T-helper 2 cell treated with Interferon-gamma antibody and Interleukin-4, amounts not matched to agents 5 μg/mL and 100 μg/mL, for 36 hours (primary cell): ENCODE measurements at places on chromosomes 7 and 10.
A peak's percentile ranks its signal among the peaks of the same experiment; 100 is the strongest.

GRCh38 chr7:28389504-28390395 lies 22.6 kb upstream of the CREB5 start:
- no peak for DNase-seq

DNA sequence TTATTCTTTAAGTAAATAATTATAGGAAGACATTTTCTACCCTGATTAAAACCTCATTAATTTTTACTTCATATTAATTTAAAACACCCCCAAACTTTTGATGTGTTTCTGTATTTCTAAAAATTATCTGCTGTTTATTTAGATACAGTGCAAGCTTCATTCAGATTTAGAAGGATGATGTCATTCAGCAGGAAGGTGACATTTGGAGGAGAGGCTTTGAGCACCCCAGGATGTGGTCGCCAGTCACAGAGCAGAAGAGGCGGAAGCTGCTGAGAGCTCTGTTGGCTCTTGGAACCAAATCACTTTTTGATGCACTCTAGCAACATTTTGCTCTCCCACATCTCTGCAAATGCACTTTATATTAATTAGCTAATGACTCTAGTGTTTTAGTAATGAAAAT lies 233.9 kb upstream of the CACNA2D1 start:
- DNase-seq, result peak; percentile 29

- DNase-seq, result no peak
These were observed 569.4 kb upstream of the STEAP1 start for GRCh38 chr7:89584896-89585295.

DNA sequence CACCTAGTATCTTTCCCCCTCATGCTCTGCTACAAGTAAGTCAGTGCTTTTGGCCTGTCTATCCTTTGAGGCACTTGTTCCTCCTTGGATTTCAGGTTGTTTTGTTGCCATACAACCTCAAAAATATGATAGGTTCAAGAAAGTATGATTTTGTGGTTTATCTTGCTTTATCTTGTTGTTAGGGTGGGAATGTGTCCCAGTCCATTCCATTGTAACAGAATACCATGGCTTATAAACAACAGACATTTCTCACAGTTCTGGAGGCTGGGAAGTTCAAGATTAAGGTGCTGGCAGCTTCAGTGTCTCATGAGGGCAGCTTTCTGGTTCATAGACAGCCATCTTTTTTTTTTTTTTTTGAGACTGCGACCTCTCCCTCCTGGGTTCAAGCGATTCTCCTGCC lies 72.1 kb downstream of the TMEM270 start:
- no peak for DNase-seq

GRCh38 chr10:33889371-33889770 lies 554.9 kb upstream of the NRP1 start:
- no peak for DNase-seq

- DNase-seq, result no peak
These were observed 56.7 kb upstream of the ELN start for GRCh38 chr7:73971322-73971703.

DNA sequence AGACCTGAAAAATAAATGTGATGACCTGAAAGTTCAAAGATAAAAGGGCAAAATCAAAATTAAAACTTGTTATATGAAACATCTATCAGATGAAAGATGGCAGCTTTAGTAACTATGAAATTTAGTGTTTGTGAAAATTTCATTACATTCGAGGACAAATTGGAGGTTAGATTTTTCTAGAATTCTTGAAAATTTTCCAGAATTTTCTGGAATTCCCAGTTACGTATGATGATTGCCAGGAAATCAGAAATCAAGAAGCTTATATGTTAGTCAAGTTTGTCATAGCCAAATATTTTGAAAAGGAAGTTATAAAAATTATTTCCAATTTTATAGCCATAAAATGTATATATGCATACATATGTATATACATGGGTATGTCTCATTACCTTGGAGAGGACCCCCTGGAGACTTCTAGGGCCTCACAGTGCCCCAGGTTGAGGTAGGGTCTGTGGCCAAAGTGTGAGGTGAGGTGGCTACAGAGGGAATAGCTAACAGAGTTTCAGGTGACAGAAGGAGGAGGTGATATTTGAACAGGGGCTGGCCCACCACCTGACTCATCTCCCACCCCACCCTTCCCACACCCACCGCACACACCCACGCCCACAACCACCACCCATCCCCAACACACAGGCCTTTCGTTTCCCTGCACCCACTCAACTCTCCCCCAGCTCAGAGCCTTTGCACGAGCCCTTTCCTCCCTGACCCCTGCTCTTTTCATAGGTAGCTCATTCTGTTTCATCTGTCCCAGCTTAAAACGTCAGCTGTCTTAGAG lies 21.5 kb downstream of the C10orf105 start:
- DNase-seq, result peak; percentile 27

DNA sequence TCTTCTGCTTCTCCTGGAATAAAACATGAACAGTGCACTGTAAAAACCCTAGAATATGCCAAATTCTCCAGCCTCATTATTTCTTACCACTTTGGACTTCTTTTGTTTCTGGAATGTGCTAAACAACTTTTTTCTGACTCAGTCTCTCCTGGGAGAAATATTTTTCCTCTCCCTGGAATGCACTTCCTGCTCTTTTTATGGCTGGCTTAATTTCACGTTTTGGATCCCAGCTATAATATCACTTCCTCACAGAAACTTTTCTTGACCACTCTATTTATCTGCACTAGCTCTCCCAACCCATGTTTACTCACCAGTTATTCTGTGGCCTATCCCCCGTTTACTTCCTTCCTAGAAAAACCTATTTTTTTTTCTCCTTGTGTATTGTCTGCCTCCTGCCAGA lies 26.7 kb downstream of the ABCB5 start:
- no peak for DNase-seq

DNA sequence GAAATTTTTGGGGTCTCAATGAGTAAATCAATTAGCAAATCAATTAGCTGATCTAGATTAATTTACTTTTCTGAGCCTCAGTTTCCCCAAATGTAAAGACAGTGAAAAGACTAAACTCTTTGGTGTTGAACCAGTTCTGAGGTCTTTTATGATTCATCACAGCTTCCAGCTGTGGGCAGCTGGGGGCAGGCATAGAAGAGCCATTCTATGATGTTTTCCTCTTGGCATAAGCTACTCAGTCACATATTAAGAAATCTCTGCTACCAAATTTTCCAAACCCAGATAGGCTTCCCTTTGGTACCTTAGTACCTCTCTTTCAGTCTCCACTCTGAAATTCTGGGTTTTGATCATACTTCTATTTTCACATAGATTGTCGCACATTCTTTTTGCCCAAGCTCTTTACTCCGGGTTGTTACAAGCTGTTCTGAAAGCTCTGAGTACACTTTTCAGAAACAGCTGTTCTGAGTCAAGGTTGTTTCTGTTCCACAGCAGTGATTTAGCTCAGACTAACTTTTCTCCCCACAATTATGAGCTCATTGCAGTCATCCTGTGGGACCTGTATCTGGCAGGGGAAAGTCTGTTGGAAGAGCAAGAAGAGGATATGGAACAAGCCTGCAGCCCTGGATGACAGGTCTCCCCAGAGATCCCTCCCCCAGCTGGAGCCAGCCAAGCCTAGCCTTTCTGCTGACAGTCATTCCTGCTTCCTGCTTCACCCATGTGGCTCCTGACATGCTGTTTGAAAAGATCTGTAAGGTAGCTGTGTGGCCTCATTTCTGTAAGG lies 599.6 kb upstream of the GHITM start:
- no peak for DNase-seq

DNA sequence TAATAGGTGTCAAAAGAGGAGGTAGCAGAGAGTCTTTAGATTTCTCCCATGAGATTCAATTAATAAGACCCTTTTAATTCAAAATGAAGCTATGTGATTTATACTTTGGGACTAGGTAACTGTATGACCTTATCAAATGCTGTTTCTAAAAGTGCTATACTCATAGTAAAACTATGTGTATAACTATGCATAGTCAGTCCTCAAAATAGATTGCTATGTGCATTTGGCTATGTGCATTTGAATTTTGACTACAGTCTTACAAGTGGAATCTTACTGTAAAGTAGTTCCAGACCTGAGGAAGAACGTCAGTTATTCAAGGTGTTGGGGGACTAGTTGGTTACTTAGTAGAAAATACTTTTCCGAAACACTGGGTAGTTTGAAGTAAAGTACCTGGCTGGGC lies 36.9 kb downstream of the ADD3 start:
- no peak for DNase-seq

DNA sequence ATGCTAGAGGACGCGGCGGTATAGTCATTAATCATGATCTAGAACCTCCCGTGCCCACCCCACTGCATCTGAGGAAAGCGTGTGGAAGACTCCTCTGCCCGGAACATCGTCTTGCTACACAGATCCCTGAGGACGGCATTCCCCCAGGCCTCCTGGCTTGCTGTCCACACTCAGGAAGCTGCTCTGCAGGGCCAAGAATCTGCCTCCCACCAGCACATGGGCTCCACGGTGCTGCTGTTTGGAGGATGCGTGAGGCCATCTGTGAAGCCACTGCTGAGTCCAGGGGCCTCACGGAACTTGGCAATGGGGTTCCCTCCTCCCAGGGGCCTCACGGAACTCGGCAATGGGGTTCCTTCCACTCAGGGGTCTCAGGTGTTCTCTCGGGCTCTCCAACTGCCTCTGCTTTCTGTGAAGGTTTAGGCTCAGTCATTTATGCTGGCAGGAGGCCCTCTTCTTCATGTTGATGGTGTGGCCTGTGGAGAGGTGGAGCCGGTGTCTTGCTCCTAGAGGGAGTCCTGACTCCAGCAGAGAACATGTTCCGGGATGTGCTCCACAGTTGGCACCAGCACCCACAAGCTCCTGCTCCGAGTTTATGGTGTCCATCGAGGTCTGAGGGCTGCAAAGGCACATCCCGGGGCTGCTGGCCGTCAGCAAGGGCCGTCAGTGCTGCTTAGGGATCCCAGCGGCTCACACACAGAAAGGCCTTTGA lies 273.3 kb downstream of the DNAJB6 start:
- DNase-seq, result no peak

GRCh38 chr7:91242097-91242844 lies 22.0 kb upstream of the FZD1 start:
- DNase-seq, result no peak

DNA sequence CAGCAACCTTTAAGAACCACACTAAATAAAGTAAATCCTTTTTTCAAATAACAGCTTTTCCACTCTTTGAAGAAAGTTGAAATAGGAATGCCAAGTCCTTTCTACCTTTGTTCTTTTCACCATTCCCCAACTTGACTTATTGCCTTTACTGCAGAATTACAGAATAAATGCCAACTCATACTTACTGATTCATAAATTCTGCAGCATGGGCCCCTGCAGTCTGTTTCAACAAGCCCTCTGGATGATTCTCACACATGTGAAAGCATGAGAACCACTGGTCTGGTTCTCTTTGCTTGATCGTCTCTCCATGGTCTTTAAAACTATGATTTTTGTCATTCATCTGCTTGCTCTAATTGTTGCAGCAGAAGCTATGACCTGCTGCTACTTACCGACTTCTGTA lies 56.1 kb downstream of the HACD1 start:
- DNase-seq, result no peak

DNA sequence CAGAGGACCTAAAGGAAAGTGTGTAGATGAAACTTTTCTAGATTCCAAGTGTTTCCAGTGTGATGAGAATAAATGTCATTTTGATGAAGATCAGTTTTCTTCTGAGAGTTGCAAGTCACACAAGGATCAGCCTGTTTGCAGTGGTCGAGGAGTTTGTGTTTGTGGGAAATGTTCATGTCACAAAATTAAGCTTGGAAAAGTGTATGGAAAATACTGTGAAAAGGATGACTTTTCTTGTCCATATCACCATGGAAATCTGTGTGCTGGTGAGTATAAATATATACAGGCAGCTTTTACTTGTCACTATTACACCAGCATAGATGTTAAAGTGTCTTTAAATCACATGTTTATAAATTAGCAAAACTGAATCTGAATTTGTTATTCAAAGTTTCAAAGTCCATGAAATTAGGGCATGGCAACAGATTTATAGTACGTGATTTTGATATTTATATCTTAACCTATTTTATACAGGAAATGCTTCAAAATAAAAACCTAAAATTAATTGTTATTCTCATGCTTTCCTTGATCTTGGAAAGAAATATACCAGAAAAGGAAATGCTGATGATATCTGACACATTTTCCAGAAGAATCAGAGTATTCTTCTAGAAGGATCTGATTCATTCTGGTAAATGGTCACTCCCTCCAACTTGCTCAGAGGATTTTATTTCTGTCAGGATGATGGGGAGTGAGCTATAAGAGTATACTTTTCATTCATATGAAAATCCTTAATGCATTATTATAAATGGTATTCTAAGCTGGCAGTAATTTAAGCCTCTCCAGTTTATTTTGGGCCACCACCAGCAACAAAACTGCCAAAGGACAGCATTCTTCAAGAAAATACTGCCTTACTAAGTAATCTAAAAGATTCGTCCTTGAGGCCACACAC lies 71.4 kb downstream of the ITGB8 start:
- no peak for DNase-seq

- DNase-seq, result peak; percentile 74
These were observed 34.5 kb upstream of the EBLN1 start for GRCh38 chr10:22252224-22252800.

GRCh38 chr10:5509691-5510090 lies 10.3 kb upstream of the CALML5 start:
- no peak for DNase-seq

- peak; percentile 68 for DNase-seq
These were observed 60.9 kb upstream of the ACSM6 start for GRCh38 chr10:95133016-95133752.

- DNase-seq, result no peak
These were observed 49.1 kb downstream of the DOCK4 start for GRCh38 chr7:112157072-112157471.

DNA sequence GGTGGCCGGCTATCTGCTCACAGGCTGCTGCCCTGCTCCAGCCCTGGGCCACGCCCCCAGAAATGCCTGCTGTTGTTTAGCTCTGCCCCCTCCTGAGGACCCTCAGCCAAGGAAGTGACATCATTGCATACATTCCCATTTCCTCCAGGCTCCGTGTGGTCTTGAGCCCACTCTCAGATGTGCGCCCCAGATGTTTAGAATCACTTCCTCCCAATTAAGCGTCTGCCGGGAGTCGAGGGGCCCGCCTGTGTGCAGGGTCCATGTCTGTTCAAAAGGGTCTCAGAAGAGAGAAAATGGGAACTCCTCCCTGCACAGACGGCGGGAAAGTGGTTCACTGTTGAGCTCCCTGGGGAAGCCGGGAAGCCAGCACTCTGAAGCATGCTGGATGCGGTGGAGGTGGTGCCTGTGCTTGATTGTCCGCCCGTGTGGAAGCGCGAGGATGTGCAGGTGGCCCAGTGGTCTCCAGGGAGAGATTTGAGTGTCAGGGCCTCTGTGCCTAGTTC lies 116.9 kb upstream of the PPIF start:
- no peak for DNase-seq

GRCh38 chr10:31928549-31929260 lies at the start of gene ARHGAP12:
ARHGAP12 (minus strand) TSS chr10:31928831; CDS start chr10:31908855, 19,976 bp downstream.
- DNase-seq, result peak; percentile 66

GRCh38 chr7:113131367-113131766 lies 13.0 kb upstream of the SMIM30 start:
- no peak for DNase-seq

- no peak for DNase-seq
These were observed 9.1 kb downstream of the SEM1 start for GRCh38 chr7:96700516-96700915.
